HS-5 (cell line): ENCODE measurements at places on chromosomes 11 and 22.

- DNase-seq: no peak
Measured at GRCh38 chr11:130370845-130371590, 56.3 kb upstream of the ZBTB44 start.

DNA sequence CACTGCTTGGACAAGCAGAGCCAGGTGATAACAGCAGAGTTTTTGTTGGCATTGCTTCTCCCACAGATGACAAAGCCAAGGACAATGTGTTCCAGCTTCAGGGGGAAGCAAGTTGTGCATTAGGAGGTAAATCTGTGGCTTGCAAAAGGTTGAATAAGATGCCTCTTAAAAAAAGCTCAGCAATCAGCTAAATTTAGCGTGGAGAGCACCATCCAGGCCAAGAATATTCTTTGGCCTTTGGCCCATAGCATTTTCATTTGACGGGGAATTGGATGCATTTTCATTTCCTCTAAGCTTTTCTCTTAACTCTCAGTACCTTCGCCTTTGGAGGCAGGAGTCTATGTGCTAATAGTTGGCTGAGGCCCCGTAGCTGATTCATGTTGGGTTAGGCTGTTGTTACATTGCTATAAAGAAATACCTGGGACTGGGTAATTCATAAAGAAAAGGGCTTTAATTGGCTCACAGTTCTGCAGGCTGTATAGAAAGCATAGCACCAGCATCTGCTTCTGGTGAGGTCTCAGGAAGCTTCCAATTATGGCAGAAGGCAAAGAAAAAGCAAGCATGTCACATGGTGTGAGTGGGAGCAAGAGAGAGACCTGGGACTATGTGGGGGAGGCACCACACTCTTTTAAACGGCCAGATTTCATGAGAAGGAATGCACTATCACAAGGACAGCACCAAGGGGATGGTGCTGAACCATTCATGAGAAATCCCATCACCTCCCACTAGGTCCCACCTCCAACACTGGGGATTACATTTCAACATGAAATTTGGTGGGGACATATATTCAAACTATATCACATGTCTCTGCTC, 350.1 kb upstream of the C11orf87 start:
- no peak for DNase-seq

GRCh38 chr11:17578296-17578695, 31.2 kb downstream of the OTOG start:
- no peak for DNase-seq

DNA sequence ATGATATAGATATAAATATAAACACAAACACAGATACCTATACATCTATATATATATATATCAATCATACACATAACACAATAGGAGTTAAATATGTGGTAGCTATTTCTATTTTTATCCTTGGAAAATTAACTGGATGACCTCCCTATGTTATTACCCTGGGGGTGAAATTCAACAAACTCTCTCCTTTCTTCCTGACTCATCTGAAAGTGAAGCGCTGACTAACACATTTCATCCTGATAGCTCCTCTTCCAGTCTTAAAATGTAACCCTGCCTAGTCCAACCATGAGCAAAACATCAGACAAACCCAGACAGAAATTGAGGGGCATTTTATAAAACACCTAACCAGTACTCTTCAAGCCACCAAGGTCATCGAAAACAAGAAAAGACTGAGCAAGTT, 220.6 kb upstream of the ISX start:
- no peak for DNase-seq

- DNase-seq: no peak
Measured at GRCh38 chr11:85923455-85923854, 68.3 kb downstream of the CCDC83 start.

- DNase-seq: no peak
Measured at GRCh38 chr11:95327273-95327948, 96.4 kb upstream of the SESN3 start.
